ENCODE measurements at places on chromosomes 3 and 15.

DNA sequence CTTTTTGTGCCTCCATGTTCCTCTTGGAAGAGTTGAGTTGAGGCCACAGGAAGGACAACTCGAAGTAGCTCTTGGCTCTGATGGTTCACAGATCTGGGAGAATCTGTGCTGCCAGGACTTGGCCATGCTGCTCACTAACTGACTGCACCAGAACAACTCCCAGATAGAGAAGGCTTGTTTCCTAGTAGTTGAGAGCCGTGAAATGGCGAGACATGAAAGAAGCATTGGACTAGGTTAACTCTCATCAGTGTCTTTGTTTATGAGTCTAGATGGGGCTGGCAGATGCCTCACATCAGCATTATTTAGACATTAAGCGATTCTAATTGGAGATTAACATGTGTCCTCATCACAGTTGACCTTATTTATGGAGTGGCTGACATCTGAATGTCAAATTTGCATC, 92.9 kb upstream of the AGBL1 start:
- no peak for DNase-seq

DNA sequence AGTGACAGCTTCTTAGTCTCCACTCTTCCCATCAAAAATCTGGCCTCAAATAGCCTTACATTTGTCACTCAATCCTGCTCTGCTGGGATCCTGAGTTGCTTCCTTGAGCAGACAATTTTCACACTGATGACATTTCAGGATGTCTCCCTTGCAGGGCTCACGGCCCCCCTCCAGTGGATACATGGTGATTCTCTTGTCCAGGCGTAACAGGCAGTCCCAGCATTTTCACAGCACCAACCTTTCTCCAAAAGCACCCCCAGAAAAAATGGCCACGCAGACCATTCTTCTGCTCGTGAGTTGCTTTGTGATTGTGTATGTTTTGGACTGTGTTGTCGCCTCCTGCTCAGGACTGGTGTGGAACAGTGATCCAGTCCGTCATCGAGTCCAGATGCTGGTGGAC, 47.4 kb upstream of the WNT7A start:
- DNase-seq: peak; percentile 4

DNA sequence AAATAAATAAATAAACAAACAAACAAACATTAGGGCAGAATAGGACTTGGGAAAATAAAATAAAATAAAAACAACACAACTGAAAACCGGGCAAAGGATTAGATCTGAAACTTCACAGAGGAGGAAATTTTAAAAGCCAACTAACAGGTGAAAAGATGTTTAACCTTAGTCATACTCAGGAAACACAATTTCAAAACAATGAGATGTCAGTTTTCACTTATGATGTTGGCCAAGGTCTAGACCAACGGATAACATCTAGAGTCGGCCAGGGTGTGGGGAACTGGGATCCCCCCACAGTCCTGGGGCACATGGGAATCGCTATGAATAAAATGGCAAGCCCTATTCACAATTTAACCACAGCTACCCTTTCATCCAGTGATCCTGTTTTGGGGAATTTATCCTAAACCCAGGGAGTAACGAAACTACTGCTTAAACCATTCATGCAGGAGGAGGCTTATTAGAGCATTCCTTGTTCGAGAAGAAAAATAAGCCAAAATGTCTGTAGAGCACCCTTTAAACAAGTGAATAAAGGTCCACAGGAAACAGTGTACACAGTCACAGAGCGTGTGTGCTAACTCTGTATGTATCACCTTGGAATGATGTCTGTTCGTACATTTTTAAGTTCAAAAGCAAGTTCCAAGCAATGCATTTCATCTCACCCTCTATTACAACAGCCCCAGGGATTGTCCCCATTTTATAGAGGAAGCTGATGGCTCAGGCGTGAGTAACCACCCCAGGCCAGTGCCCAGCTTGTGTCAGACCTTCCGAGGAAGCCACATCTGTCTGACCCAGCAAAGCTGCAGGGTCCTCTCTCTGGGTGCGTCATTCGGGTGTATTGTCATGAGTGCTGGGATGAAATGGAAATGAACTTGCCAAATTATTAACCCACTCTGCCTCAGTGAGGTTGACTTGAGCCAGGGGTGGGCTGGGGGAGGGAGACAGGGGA, 6.3 kb upstream of the ANPEP start:
- DNase-seq: peak; percentile 93

DNA sequence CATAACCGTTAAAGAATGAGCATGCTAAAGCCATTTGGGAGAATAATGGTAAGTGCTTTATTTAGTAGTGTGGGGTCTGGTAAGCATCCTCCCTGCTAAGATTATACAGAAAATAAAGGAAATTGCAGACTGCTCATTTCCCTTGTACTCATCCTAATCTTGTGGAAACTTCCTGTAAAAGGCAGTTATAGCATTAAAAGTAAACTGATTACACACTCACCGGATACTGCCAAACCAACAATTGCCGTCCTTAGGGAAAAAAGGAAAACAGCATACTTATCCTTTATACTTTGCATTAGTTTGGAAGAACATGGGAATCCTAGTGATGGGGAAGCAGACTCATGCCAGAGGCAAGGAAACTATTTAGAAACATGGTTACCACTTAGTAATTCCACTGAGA, 5.3 kb upstream of the SPRED1 start:
- peak; percentile 43 for DNase-seq

Measured in HT1080 (cell line).